ENCODE measurements at places on chromosomes 4 and X. TPM values are rescaled to one million over a fixed set of nuclear protein-coding genes. Genes with fewer than 3 reads are reported as not detected.

The FAM47E gene
- total RNA-seq, result 4.1 TPM

The CCKAR gene
- not detected for total RNA-seq

The GPC3 gene
- total RNA-seq, result 3.3 TPM

The RHOXF1 gene
- total RNA-seq, result not detected

The GPR143 gene
- 0.82 TPM for total RNA-seq

The CT45A2 gene
- total RNA-seq, result not detected

The NLGN4X gene
- 40.8 TPM for total RNA-seq

The KDR gene
- 11.0 TPM for total RNA-seq

The ERAS gene
- not detected for total RNA-seq

The MAGEA9B gene
- total RNA-seq, result not detected

The PDLIM3 gene
- 14.3 TPM for total RNA-seq

The NPNT gene
- total RNA-seq, result 60.3 TPM

The CENPVL3 gene
- total RNA-seq, result 2.4 TPM

The H2BW2 gene
- not detected for total RNA-seq

The CLDN34 gene
- total RNA-seq, result not detected

The DGAT2L6 gene
- not detected for total RNA-seq

The MAGEB10 gene
- not detected for total RNA-seq

The G6PD gene
- 16.3 TPM for total RNA-seq
